ENCODE measurements at places on chromosomes 16 and 17.

GRCh38 chr16:15439102-15439501 lies 4.7 kb downstream of the BMERB1 start:
- no peak for DNase-seq

- no peak for DNase-seq
Measured at GRCh38 chr16:50442221-50442620, 73.4 kb upstream of the BRD7 start.

DNA sequence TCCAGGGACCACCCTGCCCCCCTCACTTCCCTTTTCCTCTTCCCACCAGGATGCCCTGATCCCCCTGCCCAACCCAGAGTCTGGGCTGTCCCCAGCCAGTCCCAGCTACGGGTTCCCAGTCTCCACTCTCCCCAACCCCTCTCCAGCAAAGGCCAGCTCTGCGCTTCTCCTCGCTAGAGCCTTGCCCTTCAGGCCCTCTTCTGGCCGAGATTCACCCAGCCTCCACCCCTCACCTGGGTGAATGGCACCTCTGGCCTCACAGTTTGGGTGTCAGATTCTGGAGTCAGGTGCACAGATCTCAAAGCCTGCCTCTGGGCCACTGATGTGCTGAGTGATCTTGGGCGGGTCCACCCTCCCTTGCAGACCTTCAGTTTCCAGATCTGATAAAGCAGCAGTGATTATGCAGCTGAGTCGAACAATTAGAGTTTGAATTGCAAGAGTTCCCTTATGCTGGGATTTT lies 185.6 kb upstream of the TNRC6C start:
- no peak for DNase-seq

DNA sequence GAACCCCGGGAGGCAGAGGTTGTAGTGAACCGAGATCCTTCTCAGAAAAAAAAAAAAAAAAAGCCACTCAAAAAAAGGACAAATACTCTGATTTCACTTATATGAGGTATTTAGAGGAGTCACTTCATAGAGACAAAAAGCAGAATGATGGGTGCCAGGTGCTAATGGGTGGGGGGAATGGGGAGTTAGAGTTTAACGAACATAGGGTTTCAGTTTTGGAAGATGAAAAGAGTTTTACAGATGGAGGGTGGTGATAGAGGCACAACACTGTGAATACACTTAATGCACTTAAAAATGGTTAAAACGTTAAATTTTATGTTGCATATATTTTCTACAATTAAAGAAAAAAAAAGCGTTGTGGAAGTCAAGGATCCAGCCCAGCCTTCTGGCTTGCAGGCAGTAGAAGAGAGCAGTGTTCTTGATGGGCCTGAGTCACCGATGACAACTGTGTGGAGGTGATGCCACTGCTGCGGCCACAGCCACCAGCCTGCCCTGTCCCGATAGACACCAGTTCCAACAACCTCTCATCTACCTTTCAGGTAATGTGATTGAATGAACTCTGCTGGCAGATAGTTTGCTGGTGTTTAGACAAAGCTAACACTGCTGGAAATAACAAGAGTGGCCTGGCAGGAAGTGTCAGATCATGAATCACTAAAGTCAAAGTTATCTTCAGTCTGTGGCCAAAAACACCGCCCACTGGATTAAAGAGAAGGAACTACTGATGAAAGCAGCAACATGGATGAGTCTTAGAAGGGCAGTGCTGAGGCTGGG lies 49.9 kb upstream of the COX10 start:
- no peak for DNase-seq

DNA sequence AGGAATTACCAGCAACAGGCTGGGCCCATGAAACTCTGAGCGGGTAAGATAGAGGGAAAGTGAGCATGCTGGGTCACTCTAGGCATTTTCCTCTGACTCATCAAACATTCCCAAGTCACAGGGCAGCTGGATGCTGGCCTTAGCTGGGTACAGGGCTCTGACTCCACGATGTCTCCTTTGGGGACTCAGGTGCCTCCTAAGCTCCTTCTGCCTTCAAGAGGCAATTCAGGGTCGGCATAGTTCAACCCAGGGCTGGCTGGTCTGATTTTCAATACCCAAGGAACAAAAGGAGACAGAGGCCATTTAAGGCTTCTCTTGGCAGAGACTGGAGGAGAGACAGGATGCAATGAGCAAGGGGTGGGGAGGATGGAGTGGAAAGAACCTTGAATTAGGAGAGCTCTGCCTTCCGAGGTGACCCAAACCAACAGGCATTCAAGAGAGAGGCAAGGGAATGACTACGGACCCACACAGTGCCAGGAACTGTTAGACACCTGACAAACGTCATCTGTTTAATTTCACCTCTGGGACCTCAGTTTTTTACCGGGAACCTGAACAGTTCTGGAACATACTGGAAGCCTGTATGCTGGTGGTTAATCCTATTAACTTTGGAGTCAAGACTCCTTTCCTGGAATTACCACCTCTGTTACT lies 910 bp downstream of the WBP2 start:
- DNase-seq: no peak

DNA sequence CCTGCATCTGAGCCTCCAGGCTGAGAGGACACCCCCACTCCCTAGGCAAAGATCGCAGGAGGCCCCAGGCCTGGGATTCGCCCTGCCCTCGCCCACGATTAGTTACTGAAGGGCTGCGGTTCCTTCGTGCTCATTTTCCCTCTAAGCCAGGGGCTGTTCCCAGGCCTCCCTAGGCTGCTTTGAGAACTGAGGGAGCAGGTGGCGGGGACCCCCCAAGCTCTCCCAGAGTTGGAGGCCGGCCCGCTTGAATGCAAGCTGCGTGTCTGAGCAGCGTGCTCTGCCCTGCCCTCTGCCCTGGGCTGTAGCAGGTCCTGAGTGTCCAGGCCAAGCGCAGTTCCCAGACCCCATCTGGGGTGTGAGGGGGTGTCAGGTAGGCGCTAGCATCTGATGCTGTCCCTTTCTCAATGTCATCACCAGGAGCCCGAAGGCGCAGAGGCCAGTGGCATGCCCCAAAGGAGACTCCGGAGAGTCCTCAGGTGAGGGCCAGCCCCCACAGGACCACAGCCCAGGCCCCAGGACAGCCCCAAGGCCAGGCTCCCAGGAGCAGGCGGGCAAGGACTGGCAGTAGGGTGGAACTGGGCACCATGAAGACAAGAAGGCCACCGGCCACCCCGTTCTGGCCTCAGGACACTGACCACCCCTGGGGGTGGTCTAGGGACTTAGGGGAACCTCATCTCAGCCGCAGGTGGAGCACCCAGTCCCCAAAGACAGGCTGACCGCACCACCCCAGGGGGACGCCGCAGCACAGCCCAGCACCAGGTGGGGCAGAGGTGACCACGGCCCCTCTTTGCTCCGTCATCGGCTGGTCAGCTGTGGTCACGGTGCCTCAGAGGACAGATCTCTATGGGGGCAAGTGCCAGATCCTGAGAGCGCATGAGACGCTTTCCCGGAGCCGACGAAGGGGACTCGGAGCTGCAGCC lies 14.6 kb downstream of the ENDOV start:
- DNase-seq: no peak

GRCh38 chr16:31135535-31136286 lies at the start of gene PRSS8:
Gene PRSS8, minus strand, starts transcription at chr16:31135727. Its CDS starts 229 bp downstream, at chr16:31135498.
- no peak for DNase-seq

DNA sequence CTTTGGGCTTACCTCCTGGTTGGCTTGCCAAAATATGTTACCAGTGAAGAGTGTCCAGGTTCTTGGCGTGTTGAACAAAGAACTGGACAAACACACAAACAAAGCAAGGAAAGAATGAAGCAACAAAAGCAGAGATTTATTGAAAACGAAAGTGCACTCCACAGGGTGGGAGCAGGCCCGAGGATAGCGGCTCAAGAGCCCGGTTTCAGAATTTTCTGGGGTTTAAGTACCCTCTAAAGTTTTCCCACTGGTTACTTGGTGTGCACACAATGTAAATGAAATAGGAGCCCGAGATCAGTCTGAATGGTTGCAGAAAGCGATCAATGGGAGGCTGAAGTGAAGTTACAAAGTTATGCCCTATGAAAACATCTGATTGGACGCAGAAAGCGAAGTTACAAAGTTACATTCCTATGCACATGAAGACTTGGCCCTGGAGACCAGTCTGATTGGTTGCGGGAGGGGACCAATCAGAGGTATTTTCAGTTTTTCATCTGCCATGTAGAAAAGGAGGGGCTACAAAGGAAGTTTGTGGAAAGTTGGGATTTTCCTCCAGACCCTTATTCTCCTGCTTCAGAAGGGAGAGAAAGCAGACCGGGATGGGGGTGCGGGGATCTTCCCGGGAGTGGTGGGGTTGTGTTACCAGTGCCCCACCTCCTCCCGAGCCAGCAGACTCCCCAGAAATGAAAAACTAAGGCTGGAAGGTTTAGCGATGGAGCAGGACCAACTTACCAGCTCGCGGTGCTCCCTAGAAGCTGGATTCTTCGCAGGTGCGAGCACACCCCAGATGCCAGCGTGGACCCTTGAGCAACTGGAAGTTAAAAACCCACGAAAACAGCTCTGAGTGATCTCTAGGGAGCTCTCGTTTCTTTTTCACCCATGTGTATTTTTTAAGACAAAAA lies at the start of gene SLFN12:
Gene SLFN12, minus strand, starts transcription at position 325 of the 899 bp plus-strand sequence. CDS start 9,472 bp downstream, outside the sequence.
- DNase-seq: peak; percentile 24

DNA sequence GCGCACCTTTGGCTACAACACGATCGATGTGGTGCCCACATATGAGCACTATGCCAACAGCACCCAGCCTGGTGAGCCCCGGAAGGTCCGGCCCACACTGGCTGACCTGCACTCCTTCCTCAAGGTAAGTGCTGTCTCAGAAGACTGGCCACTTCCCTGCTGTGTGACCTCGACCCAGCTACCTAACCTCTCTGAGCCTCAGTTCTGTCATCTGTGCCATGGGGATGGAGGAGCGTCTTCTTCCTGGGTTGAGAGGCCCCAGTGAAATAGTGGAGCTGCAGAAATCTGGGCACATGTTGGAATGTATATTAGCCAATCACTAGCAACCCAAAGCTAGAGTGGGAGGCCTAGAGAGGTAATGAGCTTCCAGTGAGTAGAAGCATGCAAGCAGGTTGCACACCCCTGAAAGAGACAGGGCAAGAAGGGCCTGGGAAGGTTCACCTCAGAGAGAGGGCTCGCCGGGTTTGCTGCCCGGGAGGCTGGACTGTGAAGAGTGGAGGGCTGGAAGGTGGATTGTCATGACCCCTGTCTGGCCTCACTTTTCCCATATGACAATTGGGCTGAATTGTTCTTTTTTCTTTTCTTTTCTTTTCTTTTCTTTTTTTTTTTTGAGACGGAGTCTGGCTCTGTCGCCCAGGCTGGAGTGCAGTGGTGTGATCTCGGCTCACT lies 521 bp downstream of the SLC12A3 start:
- no peak for DNase-seq

GRCh38 chr17:53316073-53316472 lies 506.7 kb upstream of the KIF2B start:
- DNase-seq: no peak

DNA sequence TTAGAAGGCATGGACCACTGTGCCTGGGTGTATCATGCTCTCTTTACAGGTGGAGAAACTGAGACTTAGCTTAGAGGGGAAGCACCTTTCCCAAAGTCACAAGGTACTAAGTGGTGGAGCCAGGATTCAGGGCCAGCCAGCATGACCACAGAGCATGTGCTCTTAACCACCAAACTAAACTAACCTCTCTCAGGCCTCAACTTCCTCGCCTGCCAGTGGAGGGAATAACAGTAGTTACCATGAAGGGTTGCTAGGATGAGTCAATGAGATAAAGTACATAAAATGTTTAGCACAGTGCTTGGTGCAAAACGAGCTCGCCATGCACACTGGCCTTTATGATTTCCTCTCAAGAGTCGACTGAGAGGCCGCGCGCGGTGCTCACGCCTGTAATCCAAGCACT lies 6.4 kb upstream of the MYO1C start:
- no peak for DNase-seq

- no peak for DNase-seq
Measured at GRCh38 chr16:67979955-67980678, at the start of gene DPEP3. Gene DPEP3, minus strand, starts transcription at chr16:67980499. Its CDS starts 119 bp downstream, at chr16:67980380.

DNA sequence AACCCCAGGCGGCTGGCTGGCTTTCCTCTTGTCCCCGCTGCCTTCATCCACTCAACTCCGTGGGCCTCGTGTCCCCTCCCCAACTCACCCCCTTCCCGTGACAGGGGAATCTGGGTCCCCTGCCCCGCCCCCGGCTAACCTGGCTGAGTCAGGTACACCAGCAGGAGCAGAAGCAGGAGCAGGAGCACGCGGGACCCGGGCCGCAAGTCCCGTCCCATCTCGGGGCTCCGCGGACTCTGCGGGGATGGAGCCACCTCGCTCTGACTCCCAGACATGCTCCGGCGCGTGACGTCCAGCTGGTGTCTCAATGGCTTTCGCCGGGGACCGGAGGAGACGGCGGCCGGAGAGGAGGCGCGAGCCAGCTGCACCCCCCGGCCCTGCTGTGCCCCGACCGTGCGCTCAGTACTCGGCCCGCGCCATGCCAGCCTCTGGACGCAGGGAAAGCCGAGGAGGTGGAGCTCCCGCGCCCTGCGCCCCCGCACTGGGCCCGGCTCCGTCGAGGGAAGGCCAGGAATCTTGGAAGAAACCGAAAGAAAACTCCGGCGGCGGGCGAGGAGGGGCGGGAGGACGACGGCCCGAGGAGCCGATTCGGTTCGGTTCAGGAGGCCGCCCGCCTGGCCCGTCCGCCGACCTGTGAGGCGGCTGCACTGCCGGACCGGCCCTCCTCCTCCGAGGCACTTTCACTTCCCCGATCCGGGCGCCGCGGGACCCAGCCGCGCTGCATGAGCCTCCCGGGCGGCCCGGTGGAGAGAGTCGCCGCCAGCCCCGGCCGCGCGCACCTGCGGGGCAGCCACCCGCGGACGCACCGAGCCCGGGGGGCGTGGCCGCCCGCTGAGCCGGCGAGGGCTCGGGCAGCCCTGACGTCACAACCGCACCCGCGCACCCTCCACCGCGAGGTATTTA lies at the start of the genes CXCL16 and ZMYND15:
Gene CXCL16, minus strand, starts transcription at position 807 of the 903 bp plus-strand sequence. Its CDS starts 589 bp downstream, at position 218.
Gene ZMYND15, plus strand, starts transcription at position 712 of the 903 bp plus-strand sequence. CDS start 716 bp downstream, outside the sequence.
- DNase-seq: peak; percentile 44

DNA sequence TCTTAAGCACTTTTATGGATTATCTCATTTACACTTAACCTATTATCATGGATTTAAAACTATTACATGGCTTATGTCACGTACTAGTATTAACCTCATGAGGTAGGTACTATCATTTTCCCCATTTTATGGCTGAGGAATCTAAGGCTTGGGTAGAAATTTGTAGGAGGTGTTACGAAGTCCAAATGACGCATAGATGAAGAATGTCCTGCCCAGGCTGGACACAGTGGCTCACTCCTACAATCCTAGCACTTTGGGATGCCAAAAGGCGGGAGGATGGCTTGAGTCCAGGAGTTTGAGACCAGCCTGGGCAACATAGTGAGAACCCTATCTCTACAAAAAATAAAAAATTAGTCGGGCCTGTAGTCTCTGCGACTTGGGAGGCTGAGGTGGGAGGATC lies 4.8 kb upstream of the C1QL1 start:
- DNase-seq: no peak

DNA sequence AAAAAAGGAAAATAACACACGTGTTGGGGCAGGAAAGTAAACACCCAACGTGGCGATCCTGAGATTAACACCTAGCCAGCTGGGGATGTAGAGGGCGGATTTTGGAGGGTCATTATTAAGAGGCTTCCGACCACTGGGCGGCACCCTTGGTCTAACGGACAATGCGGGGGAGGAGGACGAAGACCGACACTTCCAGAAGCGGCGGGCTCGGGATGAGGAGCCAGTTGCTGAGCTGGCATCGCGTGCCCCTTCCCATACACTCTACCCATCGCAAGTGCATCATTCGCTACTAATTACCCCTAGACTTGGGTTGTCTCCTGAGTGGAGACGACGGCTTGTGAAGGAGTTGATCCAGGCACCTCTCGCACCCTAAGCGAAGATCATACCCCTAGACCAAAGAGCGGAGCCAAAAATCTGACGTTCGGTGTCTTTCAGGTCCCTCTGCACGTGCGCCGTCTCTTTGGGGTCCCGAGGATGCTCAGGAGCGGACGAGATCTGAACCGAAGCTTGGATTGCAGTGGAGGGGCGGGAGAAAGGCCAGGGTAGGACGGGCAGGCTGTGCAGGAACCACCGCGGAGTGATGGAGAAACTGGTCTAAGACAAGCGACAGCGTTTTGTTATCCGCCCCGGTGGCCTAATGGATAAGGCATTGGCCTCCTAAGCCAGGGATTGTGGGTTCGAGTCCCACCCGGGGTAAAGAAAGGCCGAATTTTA lies 17.6 kb downstream of the ZNF213 start:
- DNase-seq: peak; percentile 69

Data from stimulated activated CD4-positive, alpha-beta T cell treated with anti-CD3 and anti-CD28 coated beads, Interleukin-2, amount 100 ng/mL, for 4 hours (primary cell).